ENCODE measurements at places on chromosomes 6 and 20.

- DNase-seq, result no peak
These were observed 101.5 kb upstream of the OGFRL1 start for GRCh38 chr6:71187141-71187540.

DNA sequence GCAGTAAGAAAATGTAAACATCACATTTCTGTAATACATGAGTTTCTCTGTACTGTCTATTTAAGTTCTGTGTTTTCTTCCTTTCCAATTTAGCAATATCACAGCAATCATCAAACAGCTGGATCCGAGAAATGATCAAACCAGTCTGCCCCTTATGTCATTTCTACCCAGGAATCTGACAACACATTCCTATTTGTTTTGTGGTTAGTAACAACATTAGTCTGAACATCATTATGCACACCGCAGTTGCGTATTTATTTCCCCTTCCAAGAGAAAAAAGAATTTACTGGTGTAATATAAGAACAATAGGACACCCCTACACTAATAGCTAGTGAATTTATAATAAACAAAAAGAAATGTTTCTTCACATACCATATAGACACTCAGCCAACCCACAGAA is 179.5 kb downstream of the BTBD9 start:
- DNase-seq, result no peak

DNA sequence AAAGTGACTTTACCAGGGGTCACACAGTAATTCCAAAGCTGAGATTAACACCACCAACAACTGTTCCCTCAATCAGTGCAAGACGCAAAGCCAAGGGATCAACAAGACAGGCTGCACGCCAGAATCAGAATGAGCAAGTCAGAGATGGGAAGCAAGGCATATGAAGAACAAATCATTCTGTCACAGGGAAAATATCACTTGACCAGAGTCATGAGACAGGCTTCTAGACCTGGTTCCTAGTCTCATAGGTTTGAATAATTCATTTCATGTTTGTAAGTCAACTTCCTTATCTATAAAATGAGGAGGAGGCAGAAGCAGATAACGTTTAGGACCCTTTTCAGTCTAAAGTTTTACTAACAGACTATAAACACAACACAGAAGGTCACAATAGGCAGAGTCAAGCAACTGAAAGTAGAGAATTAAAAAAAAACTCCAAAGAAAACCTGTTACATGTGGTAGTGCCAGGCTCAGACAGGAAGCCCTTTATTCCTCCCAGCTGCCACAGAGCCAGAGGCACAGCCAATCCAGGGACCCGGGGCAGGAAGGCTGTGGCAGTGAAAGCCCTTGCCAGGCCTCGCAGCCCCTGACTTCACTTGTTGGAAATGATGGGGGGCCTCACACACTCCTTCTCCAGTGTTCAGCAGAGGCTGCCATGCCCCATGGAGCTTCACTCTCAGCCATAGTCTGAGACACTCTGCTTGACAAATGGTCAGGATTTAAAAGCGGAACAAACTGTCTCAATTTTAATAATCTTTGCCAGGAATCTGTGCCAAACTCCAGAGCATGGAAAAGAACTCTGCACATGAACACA is 29.2 kb upstream of the DST start:
- no peak for DNase-seq

DNA sequence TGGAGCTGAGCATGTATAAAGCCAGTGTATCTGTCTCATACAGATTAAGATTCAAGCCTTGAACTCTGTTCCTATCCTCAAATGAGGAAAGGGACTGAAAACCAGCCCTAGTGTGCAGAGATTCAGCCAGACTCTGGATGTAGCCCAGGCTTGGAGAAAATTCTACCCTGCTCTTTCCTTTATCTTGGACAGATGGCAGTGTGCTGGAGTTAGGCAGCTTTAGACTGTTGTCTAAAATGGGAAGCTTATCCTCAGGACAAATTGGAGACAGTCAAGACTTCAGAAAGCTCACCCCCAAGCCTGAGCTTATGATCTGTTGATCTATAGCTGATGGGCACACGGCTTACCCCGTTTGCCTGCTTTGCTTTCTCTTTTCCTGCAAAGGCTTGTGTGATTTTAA is 1057.6 kb downstream of the KIF16B start:
- DNase-seq, result no peak

DNA sequence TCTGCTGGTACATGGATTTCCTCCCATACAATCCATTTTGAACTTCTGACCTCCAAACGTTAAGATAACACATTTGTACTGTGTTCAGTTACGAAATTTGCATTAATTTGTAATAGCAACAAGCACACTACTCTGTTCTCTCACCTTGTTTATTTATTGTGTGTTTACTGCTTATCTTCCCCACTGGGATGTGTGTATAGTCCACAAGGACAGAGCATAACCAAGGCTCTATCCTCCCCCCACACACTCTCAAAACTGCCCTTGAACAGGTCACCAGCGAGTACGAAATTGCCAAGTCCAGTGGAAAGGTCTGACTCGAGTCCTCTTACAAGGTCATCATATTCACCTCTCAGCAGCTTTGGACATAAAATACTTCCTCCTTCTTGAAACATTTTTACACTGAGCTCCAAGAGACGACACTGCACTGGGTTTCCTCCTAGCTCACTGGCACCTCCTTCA is 18.6 kb downstream of the ADTRP start:
- no peak for DNase-seq

- DNase-seq, result no peak
These were observed 73.7 kb downstream of the SMLR1 start for GRCh38 chr6:130900913-130901312.

- no peak for DNase-seq
These were observed 1.8 kb downstream of the FOXF2 start for GRCh38 chr6:1390946-1391799.

GRCh38 chr6:138765896-138766655 is 7.5 kb upstream of the CCDC28A start:
- DNase-seq, result no peak

GRCh38 chr6:25641940-25642666 is 9.9 kb upstream of the SCGN start:
- no peak for DNase-seq

DNA sequence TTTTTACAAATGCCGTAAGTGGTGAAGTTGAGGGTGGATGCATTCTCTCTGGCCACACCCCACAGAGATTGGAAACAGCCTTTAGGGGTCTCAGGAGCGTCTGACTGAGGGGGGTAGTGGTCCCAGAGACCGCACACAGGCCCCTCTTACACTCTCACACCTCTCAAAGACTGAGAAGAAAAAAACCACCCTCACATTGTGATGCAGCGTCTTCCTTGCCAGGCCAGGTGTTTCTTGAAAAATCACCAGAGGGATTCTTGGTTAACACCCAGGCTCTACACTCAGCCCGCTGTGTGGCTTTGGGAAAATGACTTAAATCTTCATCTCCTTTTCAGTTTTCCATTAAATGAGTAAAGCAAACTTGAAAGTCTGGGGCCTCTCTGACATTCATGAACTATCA is 115.8 kb upstream of the SPTLC3 start:
- DNase-seq, result no peak

GRCh38 chr6:5746053-5746758 is 260.5 kb downstream of the NRN1 start:
- no peak for DNase-seq

DNA sequence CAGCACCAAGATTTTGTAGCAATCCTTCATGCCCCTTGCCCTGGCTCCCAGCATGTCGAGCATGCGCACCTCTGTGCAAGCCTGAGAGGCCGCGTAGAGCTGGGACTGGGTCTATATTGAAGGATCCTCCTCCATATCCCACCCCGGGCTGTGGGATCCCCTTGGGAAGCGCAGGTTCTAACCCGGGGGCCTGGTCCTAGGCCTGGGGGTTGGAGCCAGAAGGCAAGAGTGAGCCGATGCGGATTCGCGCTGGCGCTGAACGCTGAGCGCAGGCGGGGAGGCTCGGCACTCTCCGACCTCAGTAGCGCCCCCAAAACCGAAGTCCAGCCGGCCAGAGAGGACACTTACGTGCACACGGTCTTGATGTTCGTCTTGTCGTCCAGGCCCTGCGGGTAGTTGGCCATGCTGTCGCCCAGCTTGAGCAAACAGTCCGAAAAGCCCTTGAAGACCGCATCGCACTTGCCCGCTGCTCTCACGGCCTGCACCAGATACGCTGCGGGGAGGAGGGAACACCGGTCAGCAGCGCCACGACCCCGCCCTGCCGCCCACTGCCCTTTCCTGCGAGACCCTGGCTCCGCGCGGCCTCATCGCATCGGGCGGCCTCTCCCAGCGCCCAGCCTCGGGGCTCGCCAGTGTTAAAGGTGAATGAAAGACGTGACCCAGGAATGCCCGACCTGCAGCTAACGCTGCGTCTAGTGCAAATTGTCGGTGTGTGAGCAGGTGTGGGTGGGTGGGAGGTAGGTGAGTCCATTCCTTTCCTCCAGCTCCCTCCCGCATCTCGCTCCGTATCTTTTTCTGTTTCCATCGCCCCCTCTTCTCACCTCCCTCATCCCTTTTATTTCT is 4.5 kb downstream of the NRN1 start:
- DNase-seq, result no peak

DNA sequence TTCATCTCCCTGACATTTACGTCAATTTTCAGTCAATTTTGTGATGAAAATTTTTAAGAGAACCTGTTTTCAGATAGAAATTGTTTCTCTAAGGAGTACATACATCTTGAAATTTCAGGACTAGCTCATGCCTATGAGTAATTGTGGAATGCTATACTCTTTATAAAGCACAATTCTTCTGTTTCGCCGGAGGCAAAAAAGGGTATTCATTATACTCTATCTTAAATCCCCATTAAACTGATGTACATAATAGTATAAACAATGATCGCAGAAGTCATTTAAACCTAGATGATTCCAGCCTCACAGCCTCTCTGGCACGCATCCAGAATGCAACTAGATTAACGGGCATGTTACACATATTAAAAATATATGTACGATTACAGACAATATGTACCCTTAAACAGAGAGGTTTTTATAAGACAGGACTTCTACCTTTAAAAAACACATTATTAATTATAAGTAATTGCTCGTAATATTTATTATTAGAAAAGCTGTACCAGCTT is 62.6 kb downstream of the NRSN1 start:
- no peak for DNase-seq

- DNase-seq, result no peak
These were observed 31.4 kb downstream of the PRDM1 start for GRCh38 chr6:106117579-106117978.

GRCh38 chr6:155248008-155249001 is 15.5 kb upstream of the CLDN20 start:
- DNase-seq, result no peak

GRCh38 chr6:17877196-17877894 is 110.1 kb downstream of the KIF13A start:
- DNase-seq, result no peak

GRCh38 chr20:54680872-54681619 is 205.7 kb downstream of the DOK5 start:
- DNase-seq, result no peak

DNA sequence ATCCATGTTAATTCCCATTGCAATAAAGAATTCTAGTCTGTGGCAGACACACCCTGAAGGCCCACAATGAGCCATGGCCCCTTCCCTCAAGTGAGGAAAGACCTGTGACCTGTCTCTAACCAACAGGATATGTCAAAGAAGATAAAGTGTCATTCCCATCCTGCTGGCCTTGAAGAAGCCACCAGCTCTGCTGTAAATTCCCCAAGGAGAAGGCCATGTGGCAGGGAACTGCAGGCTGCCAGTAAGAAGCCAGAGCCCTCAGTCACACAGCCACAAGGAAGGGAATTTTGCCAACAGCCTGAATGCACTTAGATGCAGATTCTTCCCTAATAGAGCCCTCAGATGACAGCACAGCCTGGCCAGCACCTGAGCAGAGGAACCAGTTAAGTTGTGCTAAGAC is 24.8 kb downstream of the VIP start:
- DNase-seq, result no peak

- no peak for DNase-seq
These were observed 27.3 kb downstream of the PDRG1 start for GRCh38 chr20:31924561-31924960.

DNA sequence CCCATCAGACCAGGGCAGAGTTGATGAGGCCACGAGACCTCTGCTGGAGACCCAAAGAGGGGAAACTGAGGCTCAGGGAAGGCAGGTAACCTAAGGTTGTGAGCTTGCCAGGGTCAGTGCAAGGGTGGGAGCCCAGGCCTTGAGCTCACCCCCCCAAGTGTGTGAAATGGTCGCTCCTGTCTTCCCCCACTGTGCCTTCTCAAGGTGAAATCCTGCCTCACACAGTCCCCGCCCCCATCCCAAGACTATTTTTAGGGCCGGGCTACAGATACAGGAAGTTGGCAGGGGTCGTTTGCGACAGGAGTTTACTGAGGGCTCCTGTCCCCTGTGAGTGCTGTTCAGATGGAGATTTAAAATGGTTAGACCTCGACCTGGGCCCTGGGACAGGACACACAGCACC is 18.7 kb upstream of the GATA5 start:
- no peak for DNase-seq

GRCh38 chr20:49340161-49340966 is 62.5 kb upstream of the ZNFX1 start:
- DNase-seq, result no peak

DNA sequence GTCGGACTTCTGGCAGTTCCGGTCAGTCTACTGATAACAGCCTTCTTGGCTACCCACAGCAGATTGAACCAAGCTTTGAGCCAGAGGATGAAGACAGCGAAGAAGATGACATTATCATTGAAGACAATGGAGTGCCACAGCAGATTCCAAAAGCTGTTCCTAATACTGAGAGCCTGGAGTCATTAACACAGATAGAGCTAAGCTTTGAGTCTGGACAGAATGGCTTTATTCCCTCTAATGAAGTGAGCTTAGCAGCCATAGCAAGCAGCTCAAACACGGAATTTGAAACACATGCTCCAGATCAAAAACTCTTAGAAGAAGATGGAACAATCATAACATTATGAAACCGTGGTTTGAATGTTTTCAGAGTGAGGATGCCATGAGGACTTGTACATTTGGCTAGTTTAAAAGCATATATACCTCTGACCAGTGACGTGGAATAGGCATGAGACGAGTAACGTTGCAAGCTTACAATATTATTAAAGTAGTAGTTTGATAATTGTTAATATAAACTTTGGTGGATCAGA is 18.8 kb downstream of the PARD6B start:
- DNase-seq, result no peak

DNA sequence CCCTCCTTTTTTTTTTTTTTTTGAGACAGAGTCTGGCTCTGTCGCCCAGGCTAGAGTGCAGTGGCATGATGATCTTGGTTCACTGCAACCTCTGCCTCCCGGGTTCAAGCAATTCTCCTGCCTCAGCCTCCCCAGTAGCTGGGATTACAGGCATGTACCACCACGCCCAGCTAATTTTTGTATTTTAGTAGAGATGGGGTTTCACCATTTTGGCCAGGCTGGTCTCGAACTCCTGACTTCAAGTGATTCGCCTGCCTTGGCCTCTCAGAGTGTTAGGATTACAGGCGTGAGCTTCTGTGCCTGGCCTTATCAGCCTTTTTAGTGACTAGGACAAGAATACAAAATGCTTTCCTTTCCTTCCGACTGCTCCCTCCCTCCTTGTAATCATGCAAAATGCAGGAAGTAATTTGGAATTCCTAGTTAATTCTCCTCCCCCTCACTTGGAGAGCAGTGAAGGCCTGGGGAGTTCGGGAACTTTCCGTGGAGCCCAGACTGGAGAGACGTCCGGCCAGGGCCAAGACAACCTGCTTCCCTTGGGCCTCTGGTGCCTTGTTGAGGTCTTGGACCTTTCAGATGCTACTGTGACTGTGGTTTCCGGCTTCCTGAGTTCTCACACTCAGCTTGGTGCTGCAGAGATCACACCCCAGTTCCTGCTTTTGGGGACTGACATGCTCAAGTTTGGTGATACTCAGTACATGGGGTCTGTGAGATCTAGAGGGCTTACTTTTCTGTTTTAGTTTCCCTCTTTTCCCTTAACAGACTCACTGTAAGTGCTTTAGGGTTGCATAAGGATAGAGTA is 3.9 kb upstream of the PHF20 start:
- DNase-seq, result peak; percentile 40

Data from activated T-helper 1 cell treated with anti-CD3 and anti-CD28 coated beads, Interleukin-2, amount 50 U/mL, for 16 hours (primary cell).